ENCODE measurements at places on chromosomes 2 and 18. TPM values are rescaled to one million over a fixed set of nuclear protein-coding genes. Genes with fewer than 3 reads are reported as not detected.

DNA sequence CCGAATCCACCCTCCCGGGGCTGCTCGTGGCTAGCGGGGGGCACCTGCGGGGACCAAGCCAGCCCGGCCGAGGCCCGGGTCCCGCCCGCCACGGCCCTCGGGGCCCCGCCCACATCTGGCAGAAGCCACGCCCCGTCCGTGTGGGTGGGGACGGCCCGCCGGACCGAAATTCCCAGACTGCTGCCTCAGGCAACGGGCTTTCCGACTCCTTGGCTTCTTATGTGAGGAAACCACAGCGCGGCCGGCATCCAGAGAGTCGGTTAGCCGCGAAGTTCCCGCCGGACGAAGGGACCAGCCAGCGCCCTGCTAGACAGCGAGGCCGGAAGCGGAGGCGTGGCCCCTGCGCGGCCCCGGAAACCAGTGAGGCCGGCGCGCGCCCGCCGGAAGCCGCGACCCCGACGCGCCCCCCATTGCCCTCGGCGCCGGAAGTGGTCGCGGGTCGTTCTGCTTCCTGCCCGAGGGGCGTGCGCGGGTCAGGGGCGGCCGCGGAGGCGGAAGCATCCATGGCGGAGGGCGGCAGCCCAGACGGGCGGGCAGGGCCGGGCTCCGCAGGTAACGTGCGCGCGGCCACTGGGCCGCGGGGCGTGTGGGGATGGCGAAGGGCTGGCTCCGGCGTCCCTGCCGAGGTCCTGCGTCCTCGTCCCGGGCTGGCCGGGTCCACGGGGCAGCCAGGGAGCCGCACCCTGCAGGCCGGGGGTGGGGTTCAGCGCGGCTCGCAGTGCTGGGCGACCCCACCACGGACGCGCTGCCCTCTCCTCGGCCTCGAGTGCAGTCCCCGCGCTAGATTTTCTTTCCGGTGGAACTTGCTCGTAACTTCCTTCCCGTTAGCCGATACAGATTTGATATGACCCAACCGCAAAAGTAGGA is at the start of gene ASB1:
ASB1 (plus strand) TSS at position 360 of the 867 bp plus-strand sequence; CDS start at position 504, 144 bp downstream.
- peak; percentile 92 for DNase-seq

The AGAP1 gene
- polyA plus RNA-seq, result 34.9 TPM

GRCh38 chr2:10977621-10978020 is 65.9 kb downstream of the KCNF1 start:
- peak; percentile 74 for DNase-seq

DNA sequence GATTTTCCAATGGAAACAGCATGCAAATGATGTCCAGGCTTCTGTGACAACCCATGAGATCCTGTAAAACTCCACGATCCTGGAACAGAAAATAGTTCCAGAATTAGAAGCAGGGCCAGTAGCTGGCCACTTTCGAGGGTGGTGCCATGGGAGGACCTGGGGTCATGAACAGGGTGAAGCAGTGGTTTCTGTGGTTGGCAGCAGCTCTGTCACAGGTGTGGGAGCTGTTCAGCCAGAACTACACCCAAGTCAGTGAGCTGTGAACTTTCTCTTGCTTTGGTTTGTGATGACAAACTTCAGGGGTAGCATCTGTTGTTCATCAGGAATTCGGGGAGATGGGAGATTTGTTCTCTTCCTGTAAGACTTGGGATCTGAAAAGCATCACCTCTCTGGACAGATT is 314.4 kb upstream of the NT5C1B start:
- DNase-seq, result no peak

- DNase-seq, result no peak
Measured at GRCh38 chr2:203934711-203935438, 1.7 kb upstream of the ICOS start.

- DNase-seq, result no peak
Measured at GRCh38 chr2:89763581-89764485, 1072.4 kb downstream of the RPIA start.

DNA sequence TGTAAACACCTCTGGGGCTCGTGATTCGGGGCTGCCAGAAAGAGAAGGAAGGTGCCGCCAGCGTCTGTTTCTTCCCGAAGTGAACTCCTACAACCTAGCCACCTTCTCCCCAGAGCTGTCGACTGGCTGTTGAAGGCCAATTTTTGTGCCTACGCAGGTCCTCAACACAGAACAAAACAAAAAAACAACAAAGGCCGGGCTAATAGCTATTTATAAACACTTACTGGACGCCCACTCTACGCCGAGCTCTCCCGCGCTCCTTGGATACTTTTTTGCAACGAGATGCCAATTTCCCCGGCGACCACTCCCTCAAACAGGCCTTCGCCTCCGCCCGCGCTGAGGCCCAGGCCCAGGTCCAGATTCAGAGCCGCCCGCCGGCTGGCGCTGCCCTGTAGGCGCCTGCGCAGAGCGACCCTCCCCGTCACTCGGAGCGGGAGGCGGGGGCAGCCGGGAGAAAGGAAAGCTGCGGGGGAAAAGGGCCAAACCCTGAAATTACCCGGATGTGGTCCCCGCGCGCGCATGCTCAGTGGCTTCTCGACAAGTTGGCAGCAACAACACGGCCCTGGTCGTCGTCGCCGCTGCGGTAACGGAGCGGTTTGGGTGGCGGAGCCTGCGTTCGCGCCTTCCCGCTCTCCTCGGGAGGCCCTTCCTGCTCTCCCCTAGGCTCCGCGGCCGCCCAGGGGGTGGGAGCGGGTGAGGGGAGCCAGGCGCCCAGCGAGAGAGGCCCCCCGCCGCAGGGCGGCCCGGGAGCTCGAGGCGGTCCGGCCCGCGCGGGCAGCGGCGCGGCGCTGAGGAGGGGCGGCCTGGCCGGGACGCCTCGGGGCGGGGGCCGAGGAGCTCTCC is at the start of gene SMAD4:
SMAD4 (plus strand) TSS at position 520 of the 843 bp plus-strand sequence. CDS start 16,834 bp downstream, outside the sequence.
- DNase-seq, result peak; percentile 99

DNA sequence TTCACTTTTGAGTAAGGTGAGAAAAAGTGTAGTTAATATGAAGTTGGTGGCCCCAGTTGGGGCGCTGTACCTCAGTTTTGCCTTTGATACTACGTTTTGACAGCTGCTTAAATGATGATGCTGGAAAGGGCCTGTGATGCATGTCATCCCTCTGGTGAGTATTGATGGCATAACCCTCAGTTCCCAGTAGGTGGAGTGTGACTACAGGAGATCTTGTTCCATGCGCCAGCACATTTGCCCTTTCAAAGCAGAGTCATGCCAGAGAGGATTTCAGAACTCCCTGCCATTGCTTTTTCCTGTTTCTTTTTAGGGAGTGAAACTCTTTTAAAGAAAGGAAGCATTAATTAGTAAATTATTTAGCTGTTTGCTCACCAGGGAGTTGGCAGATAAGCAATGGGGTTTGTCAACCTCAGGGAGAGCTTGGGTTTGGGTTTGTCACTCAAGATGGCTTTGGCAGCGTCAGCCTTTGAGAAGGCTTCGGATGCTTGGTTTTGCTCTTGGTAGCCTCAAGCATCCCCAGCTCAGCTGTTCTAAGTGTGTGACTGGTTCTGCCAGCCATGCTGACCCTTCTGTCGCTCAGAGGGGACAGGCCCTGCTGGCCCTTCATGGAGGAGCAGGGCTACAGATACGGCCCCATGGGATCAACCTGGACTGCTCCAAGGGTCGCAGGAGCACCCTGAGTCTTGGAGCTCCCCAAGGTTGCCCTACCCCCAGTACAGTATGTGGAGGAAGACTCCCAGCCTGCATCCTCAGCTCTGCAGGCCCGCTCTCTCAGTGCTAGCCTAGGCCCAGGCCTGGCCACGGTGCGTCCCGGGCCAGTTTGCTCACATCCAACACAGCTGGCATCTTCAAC is 29.1 kb downstream of the ARMC9 start:
- DNase-seq, result peak; percentile 83

GRCh38 chr2:232998666-232998985 is 14.4 kb downstream of the NGEF start:
- no peak for DNase-seq

- no peak for DNase-seq
Measured at GRCh38 chr2:229725716-229726574, 11.6 kb upstream of the DNER start.

GRCh38 chr2:219886615-219887014 is 259.2 kb downstream of the SLC4A3 start:
- no peak for DNase-seq

DNA sequence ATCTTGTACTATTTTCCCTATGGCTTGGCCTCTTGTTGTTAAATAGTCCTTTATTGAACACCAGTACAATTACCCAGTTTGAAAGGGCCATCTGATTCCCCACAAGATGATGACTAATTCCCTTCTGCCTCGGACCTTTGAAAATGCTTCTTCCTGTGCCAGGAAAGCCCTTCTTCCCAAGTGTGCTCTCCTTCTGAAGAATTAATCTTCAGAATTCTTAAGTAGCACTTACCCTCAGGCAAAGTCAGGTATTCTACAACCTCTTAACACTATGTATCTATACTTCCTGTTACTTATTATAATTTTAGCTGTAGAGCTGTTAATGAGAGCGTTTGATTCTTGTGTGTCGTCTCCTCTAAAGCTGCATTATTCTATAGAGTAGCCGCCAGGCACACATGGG is 28.6 kb upstream of the MEX3C start:
- no peak for DNase-seq

GRCh38 chr2:166449439-166449838 is 44.6 kb downstream of the SCN7A start:
- DNase-seq, result no peak

Measured in brain (organoid and tissue), 16 donors.